ENCODE measurements at places on chromosomes 2 and 18.

- no peak for DNase-seq
Observed at GRCh38 chr18:34357944-34358580, 133.3 kb upstream of the NOL4 start.

- no peak for DNase-seq
Observed at GRCh38 chr18:51559902-51560287, 362.4 kb upstream of the MEX3C start.

GRCh38 chr2:232333361-232334135, 45.0 kb upstream of the ALPP start:
- DNase-seq = no peak

- DNase-seq = no peak
Observed at GRCh38 chr18:65975536-65975935, 224.7 kb downstream of the CDH7 start.

DNA sequence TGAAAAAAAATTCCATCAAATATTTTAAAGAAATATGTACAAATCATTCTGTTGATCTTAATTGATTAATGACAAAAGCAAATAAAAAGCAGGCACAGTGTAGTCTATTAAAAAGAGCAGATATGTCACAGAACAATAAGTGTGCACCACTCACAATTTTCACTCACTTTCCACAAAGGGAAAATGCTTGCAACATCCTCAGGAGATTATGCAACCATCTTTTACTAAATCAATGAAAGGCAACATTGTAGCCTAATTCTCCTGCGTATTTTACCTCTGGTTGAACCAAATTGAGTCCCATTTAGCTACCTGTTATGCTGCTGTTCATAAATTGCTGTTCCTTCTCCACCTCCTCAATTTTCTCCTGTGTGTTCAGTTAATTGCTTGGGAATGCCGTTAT, 1346.8 kb upstream of the PIK3C3 start:
- no peak for DNase-seq

DNA sequence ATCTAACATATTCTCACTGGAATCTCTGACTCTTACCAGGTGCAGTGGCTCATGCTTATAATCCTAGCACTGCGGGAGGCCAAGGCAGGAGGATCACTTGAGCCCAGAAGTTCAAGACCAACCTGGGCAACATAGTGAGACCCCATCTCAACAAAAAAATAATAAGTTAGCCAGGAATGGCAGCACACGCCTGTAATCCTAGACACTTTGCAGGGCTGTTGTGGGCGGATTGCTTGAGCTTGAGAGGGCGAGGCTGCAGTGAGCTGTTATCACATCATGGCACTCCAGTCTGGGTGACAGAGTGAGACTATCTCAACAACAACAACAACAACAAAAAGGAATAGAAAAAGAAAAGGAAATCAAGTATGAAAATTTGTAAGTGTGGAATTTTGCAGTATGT, 306.5 kb upstream of the CYP26B1 start:
- no peak for DNase-seq

GRCh38 chr2:18247282-18248110, 313.0 kb downstream of the RDH14 start:
- DNase-seq = no peak

GRCh38 chr2:173021939-173022371, 53.7 kb upstream of the MAP3K20 start:
- DNase-seq = no peak

- no peak for DNase-seq
Observed at GRCh38 chr2:164510895-164511294, 110.4 kb downstream of the GRB14 start.

DNA sequence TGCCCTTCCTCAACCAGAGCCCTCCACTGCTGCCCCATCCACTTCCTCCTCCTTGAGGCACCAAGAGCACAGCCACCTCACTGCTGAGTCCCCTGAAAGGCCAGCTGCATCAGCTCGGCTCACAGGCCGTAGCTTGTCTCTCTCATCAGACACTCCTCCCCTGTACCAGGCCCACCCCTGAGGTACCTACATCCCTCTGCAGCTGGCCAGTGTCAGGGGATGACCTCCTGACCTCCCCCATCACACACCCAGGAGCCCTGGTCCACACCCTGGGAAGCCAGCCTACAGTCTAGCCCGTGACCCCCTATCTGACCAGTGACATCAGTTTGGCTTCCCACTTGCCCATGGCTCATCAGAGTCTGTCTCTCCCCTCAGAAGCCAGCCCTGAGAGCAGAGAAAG, 205.6 kb downstream of the TNS1 start:
- no peak for DNase-seq

- DNase-seq = no peak
Observed at GRCh38 chr2:7952046-7952745, 729.7 kb upstream of the ID2 start.

GRCh38 chr2:204533629-204534370, 11.5 kb upstream of the PARD3B start:
- DNase-seq = no peak

- no peak for DNase-seq
Observed at GRCh38 chr18:24632158-24632988, 171.9 kb downstream of the HRH4 start.

GRCh38 chr2:209495855-209496585, 72.2 kb downstream of the MAP2 start:
- DNase-seq = no peak

GRCh38 chr2:65939687-65940086, 495.2 kb upstream of the MEIS1 start:
- no peak for DNase-seq

GRCh38 chr18:56637176-56637575, 1.2 kb downstream of the TXNL1 start:
- no peak for DNase-seq

GRCh38 chr2:33134791-33135560, 188.2 kb downstream of the LTBP1 start:
- no peak for DNase-seq

DNA sequence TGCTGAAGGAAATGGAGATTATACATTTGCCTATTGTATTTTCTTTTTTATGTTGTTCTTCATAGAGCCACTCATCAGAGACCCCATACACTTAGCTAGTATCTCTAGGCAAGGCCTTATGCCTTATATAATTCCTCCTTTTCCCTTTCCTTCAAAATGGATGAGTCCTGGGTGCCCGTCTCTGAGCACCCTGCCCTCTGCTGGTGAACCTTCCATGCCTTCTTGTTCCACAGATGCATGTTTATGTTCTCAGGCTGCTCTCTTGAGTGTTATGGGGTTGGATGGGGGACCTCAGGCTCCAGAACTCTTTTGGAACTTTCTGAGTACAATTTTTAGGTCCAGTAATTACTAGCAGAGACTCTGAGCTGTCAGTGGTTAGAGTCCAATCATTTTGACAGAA, 368.6 kb upstream of the SPRED2 start:
- no peak for DNase-seq

- DNase-seq = no peak
Observed at GRCh38 chr2:147389218-147389617, 455.6 kb upstream of the ACVR2A start.

GRCh38 chr18:62521593-62521992, 1.2 kb upstream of the ZCCHC2 start:
- no peak for DNase-seq

DNA sequence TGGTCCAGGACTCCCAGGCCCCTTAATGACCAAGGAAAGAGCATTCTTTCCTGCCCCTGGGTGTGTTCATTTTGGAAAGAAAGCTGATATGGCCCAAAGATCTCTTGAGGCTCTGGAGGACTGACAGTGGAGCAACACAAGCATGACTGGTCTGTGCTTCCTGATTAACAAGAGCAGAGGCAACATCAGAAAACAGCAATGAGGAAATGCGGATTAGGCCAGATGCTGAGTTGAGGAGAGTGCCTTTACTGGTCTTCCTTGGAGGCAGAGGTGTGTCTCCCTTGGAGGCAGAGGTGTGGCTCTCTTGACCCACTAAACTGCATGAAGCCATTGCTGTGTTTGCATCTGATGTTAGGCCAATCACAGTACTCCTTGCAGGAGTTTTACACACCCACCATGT, 19.9 kb downstream of the IL36B start:
- DNase-seq = no peak

DNA sequence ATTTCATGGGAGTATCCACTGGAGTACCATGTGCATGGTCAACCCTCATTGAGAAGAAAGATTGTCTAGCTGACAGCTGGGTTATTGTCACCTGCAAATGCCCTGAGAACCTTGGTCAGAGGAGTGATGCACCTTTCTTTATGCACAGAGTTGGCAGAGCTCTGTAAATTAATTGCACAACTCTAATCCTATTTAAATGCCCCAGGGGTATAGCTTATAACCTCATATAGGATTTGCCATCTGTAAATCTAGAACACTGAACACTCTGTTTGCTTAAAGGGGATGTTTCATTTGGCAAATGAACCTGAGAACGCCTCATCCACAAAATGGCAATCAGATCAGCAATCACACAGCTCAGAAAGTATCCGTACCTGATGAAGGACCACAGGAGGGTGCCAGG, 71.8 kb upstream of the SP5 start:
- DNase-seq = no peak

DNA sequence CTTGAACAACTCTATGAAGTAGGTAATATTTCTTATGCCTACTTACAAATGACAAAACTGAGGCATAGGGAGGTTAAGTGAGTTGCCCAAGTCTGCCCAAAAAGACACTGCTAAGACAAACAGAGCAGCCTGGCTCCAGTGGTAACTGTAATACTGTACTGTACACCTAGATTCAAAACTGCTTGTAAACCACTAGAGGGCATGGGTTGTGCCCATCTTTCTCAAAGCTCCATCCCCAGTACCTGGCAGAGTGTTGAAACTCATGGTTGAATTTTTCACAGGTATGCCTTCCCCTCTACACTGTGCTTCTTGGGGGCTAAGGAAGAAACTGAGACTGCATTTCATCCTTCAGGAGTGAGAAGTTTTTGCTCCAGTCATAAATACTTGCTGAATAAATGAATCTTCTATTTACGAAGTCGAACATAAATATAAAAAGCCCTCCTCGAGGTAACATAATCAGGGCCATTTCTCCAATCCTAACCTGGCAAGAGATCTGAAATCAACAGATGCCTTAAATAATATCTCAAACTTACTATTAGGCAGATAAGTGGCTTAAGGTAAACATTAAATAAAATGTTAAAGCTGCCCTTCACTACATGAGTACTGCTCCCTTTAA, 2.0 kb downstream of the PPP4R1 start:
- DNase-seq = peak; percentile 68

GRCh38 chr18:79695269-79695668, 15.7 kb downstream of the CTDP1 start:
- no peak for DNase-seq

DNA sequence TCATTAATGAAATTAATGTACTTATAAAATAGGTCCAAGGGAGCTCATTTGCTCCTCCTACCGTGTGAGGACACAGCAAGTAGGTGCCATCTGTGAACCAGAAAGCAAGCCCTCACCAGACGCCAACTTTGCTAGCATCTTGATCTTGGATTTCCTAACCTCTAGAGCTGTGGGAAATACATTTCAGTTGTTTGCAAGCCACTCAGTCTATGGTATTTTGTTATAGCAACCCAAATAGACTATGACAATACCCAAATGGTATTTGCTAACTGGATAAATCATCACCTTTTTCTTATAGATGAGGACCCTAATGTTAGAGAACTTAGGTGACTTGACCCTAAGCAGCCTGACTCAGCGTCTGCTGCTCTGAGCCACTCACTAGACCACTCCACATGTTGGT, 379.6 kb downstream of the HRH4 start:
- no peak for DNase-seq

- peak; percentile 33 for DNase-seq
Observed at GRCh38 chr18:3710712-3711301, 260.8 kb downstream of the TGIF1 start.

DNA sequence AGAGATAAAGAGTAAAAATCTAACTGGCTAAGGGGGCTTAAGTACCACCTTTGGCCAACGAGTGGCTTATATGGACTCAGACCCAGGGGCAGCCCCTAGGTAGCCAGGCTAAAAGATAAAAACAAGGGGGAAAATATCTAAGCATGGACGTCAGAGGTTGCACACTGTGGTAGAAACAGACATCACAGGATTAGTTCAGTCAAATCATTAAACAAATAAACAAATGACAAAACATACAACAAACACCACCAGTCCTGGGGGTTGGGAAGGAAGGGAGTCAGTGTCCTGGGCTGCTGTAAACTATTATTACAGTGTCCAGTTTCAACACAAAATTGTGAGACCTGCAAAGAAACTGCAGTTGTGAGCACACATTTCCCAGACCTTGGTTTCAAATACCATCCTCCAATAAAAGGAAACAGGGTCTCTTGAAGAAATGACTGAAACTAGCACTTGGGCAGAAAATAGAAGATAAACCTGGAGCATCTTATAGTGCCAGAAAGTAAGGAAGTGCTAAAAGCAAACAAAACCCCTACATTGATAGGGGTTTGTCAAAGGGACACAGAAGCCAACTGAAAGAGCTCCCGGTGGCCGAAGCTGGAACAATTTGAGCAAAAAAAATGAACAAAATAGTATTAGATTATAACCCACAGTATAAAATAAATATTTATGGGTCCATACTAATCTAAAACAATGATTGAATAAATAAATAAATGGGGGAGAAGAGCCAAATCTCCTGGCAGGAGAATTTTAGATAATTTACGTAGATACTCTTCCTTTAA, 154.8 kb upstream of the KLF7 start:
- no peak for DNase-seq

DNA sequence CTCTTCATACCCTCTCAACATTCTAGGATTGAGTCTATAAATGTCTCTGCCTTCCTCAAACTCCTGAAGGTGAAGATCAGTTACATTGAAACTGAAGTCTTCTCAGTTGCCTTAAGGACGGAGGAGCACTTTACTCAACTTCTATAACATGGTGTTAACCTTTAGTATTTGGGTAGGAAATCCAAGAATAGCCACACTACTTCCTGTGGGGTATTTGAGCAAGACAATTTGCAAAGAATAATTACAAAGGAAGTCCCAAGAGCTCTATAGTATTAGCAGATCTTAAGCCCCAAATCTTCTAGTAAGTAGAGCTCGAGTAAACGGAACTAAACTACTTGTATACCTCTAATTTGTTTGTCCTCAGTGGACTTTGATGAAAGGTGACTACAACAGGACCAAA, 80.9 kb downstream of the SP100 start:
- no peak for DNase-seq

DNA sequence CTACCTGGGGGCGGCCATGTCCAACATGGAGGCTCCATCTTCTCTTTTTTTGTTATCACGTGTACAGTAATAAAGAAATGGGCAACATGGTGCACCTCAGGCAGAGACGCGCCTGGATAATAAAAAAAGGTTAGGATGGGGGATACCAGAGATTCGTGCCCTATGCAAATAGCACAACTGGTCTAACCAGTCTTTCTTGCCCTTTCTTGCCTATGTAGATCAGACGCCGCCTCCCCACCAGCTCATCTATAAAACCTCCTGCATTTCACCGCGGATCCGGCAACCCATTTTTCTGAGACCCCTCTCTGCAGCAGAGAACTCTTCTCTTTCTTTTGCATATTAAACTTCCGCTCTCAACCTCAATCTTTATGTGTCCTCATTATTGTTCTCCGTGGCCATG, 68.7 kb downstream of the MYL12B start:
- DNase-seq = no peak

GRCh38 chr2:182444170-182444569, 17.3 kb upstream of the PDE1A start:
- no peak for DNase-seq

Measured in CD4-positive, alpha-beta T cell treated with Interferon alpha-2 for 1 hour (primary cell).